Renal cortical epithelial cell (primary cell): ENCODE measurements at places on chromosomes 4 and X. TPM values are rescaled to one million over a fixed set of nuclear protein-coding genes. Genes with fewer than 3 reads are reported as not detected.

GPC4 gene
- total RNA-seq = 19.4 and 80.6 TPM in 2 replicates

SPANXN2 gene
- not detected in 2 replicates for total RNA-seq

AVPR2 gene
- total RNA-seq = 0.70 and 1.0 TPM in 2 replicates

TBC1D8B gene
- 8.3 and 17.1 TPM in 2 replicates for total RNA-seq

FRG2 gene
- total RNA-seq = not detected in 2 replicates

TACR3 gene
- not detected in 2 replicates for total RNA-seq

FRMD7 gene
- not detected in 2 replicates for total RNA-seq

AMELX gene
- total RNA-seq = not detected in 2 replicates

DNA sequence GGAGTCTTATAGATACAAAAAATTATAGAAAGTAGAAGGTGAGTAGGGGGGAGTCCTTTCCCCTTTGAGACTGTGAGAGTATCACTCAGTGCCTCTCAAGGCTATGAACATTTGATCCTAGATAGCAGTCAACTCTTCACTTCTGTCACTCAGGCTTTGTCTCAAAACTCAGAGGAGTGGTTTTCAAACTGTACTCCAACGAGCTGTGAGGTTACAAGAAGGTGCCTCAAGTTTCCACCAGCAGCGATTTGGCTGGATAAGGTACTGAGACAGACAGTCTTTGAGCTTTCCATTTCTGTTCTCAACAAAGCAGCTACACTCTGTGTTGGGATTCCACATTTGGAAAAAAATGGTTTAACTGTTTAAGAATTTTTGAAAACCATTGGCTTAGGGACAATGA is 48.0 kb upstream of the NDST3 start:
- DNase-seq = no peak

- no peak for DNase-seq
Measured at GRCh38 chr4:94483895-94484294, 32.2 kb downstream of the PDLIM5 start.

DNA sequence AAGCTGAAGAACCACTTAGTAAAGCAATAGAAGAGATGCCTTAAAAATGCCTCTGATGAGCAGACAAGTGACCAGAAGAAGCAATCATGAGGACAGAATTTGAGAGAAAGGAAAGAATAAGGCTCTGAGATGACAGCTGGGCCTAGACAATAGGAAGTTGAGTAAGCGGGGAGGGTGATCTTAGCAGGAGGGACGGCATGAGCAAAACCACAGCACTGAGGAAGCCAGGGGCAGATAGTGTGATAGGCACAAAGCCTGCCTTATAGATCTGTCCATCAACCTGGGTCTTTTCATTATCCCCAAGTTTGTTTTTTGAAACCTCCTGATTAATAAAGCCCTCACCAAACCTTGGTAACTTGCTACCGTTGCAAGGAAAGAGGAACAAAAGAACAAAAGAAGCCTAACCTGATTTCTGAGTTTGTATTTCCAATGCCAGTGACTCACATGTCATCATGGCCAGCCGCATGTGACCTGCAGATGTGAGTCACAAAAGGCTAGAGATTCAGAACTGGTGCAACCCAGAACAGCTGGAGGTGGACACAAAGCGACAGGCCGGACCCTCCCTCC is 55.7 kb upstream of the PPARGC1A start:
- peak; percentile 91 for DNase-seq

- DNase-seq = no peak
Measured at GRCh38 chr4:6205567-6205931, 5.2 kb upstream of the JAKMIP1 start.

DNA sequence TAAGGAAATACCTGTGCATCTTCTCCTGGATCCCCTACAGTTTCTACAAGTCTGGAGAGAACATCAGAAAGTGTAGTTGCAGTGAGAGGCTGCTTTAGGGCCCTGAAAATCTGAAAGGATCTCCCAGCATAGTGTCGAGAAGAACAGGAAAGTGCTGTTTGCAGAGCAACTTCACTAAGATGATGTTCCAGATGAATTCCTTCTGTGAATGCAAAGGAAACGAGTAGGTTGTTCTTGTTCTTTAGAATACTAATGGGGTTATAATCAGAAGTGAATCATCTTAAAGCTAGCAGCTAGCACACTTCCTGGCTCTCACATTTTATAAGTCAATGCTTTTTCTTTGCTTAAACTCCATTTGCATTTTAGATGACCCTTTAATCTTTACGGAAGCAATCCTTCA is 53.7 kb downstream of the ZAR1 start:
- peak; percentile 86 for DNase-seq

DNA sequence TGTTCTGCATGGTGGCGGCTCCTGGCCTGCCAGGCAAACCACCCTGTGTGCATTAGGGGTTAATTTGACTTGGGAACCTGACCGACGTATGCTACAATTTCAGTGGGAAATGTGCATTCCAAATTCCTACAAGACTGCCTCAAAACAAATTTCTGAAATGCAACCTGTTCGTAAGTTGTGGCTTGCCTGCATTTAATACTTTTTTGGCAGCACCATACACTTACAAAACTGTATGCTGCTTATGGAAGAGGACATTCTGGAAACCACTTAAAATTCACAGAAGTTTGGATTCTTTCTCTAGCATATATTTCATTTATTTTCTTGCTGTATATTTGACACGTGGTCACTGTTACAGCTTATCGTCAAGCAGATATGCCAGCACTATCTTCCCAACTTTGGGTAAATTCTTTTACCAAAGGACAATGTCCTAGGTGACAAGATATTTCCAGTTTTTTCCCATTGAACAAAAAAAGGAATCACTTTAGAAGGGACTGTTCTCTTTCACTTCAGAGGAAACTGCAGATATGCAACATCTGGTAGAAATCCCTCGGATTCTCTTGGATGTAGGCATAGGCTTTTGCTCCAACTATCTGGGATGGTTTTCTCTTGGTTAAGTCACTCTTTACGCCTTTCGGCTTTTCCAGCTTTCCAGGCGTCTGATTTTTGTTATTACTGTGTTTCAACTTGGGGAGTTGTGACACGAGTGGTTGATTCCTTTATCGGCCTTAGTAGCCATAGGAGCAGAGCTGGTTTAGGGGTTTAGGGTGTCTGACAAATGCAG is 9.7 kb upstream of the TENM3 start:
- no peak for DNase-seq

GRCh38 chr4:114265342-114265741 is 285.9 kb upstream of the ARSJ start:
- no peak for DNase-seq

- DNase-seq = no peak
Measured at GRCh38 chr4:45944000-45944399, 179.9 kb downstream of the GABRG1 start.

- no peak for DNase-seq
Measured at GRCh38 chr4:172705565-172705964, 463.0 kb upstream of the GALNT7 start.

DNA sequence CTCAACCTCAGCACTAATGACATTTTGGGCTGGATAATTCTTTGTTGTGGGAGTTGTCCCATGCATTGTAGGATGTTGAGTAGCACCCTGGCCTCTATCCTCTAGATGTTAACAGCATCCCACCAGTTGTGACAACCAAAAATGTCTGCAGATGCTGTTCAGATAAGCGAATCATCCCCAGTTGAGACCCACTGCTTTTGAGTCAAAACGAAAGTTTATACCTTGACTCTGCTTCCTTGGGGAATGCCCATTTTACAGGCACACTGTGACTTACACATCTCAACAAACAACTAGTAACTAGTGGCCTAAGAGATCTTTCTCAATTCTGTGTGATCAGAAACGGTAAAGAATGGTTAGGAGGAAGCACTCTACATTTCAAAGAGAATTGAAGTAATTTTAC is 37.0 kb downstream of the SEPSECS start:
- DNase-seq = no peak

GRCh38 chr4:87677731-87678130 is 27.7 kb downstream of the DMP1 start:
- DNase-seq = no peak

GRCh38 chr4:1597021-1597931 is 86.8 kb downstream of the FAM53A start:
- DNase-seq = no peak

DNA sequence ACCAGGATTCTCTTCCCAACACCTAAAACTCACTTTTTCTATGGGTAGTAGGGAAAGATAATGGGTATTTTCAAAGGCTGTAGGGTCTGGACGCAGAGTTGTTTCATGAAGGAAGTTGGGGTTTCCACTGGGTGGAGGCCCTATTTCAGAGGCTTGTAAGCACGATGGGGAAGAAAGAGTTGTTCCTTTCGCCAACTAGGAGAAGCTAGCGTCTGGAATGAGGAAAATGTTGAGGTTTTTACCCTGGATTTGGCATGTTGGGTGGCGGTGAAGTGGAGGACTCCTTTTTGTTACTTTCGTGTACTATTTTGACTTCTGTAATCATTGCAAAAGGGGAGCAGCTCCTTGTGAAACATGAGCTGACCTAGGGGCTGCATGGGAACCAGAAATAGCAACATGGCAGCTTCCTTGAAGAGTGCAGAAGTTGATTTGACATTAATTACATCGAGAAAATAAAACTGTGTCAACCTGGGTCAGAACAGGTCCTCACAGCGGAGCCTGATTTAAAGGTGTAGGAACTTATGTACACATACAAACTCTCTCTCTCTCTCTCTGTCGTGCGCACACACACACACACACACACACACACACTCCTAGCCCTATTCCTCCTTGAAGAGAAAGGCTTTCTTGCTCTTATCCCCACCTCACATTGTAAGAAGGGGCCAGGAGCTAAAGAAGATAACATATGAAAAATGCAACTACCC is 19.1 kb downstream of the VSIG4 start:
- no peak for DNase-seq

- DNase-seq = no peak
Measured at GRCh38 chrX:19658030-19658429, 142.7 kb upstream of the MAP3K15 start.

DNA sequence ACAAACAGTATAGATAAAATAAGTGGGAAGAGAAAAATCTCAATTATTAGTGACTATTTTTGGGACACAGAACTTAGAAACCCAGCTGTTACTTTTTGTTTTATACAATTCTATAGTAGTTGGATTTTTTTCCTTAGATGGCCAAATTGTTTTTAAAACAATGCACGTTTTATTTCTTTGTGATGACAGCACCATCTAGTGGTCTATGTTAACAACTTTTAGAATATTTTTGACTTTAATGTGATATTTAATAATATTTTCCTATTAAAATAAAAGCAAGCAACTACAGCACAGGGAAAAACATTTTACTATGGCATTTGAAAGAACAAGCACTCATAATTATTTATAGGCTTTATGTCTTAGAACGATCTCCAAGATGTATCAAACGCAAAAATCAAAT is 5.6 kb upstream of the SMIM31 start:
- DNase-seq = peak; percentile 29

DNA sequence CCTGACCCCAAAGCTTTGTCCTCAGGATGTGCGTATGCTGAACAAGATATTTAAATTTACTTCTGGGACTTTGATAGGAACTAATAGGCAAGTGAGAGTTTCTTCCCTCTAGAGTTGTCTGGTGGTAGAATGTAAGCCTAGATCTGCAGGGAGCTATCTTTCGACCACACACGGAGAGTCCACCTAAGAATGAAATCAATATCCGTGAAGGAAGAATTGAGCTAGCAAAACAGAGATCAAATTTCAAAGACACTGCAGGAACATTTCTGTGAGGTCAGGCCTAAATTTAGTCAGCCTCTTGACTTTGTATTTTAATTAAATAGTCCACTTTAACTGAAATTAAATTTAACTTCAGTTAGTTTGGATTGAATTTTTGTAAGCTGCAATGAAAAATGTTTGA is 871.3 kb downstream of the RAB28 start:
- DNase-seq = no peak

DNA sequence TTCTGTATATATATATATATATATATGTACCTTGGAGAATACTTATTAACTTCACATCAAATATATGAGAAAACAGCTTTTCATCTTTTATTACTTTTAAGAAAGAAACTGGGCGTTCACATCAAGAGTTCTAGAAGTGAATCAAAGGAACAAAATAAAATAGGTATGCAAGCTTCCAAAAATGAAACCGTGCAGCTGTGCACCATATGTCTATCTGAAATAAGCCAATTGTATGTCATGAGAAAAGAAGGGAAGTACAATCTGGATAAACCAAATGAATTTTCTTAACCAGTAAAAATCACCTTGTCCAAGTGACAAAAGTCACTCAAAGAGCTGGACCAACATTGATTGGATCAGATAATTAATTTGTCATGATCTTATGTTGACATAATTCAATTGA is 405.4 kb upstream of the TECRL start:
- DNase-seq = no peak

DNA sequence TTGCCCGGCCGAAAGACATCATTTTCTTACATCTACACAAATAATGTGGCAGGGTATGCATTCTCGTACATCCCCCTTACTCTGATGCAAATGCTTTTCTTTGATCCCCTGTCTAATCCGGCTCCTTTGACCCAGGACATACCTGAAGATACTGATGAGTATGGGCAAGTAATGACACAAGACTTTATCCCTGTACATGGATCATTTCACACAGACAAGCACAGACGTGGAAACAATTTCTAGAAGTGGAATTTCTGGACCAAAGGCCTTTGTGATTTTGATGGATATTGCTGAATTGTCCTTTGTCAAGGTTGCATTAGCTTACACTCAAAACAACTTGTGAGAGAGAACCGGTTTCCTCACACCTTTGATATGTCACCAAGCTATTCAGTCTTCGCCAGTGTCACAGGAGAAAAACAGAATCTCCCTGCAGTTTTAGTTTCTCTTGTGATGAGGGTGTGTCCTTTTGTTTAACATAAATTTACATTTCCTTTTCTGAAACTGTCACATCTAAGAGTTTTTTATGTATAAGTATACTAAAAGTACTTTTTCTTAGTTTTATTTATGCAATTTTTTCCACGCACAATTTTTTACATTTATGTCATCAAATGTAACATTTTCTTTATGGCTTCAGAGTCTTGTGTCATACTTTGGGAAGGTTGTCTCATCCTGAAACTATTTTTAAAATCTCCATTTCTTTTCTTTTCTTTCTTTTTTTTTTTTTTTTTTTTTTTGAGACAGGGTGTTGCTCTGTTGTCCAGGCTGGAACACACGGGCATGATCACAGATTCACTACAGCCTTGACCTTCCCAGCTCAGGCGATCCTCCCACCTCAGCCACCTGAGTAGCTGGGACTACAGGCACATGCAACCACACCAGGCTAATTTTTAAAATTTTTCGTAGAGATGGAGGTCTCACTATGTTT is 25.2 kb downstream of the RWDD4 start:
- no peak for DNase-seq

GRCh38 chrX:74420196-74421035 is 877 bp upstream of the SLC16A2 start:
- DNase-seq = peak; percentile 27

GRCh38 chrX:57902633-57903032 is 7.6 kb downstream of the ZXDA start:
- DNase-seq = no peak

DNA sequence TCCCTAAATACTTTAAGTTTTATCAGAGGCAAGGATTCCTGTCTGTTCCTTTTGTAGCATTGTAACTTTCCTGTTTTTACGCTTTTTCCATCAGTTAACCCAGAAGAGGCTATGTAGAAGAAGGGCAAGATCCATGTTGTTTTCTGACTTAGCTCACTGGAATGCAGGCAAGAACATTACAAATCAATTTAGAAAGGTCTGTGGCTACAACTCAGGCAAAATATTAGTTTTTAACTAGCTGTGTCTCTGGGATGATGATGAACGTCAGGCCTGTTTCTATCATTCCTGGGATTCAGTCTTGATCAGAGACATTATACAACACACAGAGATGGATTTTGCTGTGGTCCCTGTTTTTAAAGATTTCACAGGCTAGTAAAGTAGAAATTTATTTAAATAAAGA is 813.0 kb upstream of the POU3F4 start:
- no peak for DNase-seq
